ENCODE measurements at places on chromosomes 4 and X.

DNA sequence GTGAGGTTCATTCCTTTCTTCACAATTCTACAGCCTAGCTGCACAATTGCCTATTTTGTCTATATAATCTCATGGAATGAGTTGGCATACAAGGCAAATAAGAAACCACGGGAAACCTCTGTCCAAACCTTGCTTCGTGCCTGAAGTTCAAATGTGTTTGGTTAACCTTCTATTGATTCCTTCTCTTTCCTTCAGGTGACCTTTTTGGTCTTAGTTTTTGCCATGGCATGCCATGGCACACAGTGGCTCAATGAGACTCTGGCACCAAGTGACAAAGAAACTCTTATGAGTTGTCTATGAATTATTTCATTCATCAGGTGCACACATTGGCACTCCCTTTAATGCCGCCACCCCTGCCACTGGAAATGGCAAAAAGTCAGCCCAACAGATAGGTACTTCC, 101.8 kb downstream of the PPARGC1A start:
- no peak for DNase-seq

GRCh38 chrX:71239781-71240180, 14.2 kb downstream of the ZMYM3 start:
- no peak for DNase-seq

- no peak for DNase-seq
Observed at GRCh38 chr4:4730249-4730648, 129.2 kb upstream of the MSX1 start.

DNA sequence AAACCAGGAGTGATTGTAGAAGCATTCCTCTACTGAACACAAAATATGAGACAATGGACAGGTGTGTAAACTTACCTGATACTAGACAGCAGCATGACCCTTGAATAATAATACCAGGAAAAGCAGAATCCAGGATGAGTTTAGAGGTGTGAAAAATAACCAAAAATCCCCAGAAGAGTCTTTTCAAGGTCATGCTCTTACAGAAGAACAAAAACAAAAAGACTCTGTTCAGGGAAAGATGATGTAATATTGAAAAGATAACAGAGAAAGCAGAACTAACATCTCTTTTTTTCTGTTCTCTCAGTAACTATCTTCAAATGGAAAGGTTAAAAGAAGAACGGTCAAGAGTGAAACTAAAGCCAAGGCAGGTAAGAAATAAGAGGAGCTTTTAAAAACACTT, 14.0 kb upstream of the ARHGAP10 start:
- DNase-seq, result peak; percentile 58

DNA sequence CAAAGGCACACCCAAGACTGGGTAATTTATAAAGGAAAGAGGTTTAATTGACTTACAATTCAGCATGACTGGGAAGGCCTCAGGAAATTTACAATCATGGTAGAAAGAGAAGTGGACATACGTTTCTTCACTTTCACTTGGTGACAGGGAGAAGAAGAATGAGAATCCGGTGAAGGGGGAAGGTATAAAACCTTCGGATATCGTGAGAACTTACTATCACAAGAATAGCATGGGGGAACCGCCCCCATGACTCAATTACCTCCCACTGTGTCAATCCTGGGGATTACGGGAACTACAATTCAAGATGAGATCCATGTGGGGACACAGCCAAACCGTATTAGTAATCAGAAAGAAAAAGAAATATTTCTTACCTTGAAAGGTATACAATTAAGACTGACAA, 782.9 kb upstream of the HS3ST1 start:
- no peak for DNase-seq

- peak; percentile 95 for DNase-seq
Observed at GRCh38 chr4:33184657-33185290, 2464.6 kb downstream of the PCDH7 start.

- DNase-seq, result peak; percentile 16
Observed at GRCh38 chr4:122309988-122310626, 68.7 kb upstream of the ADAD1 start.

GRCh38 chr4:143234153-143234552, 49.4 kb downstream of the USP38 start:
- no peak for DNase-seq

DNA sequence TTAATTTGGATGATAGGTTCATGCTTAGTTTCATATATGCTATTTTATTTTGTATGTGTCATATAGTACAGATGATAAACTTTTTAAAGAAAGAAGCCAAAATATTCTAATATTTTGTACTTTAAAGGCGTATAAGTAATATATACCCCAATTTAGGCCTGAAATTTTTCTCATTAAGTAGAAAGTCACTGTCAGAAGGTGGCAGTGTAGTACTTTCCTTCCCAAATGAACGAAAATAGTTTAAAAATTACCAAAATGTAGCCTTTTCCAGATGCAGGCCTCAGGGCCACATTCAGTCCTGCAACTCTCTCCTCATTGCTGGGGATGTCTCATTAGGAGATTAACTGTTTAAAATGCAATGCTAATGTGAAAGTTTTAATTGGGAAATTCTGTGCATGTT, 1263.6 kb downstream of the C4orf33 start:
- DNase-seq, result no peak

DNA sequence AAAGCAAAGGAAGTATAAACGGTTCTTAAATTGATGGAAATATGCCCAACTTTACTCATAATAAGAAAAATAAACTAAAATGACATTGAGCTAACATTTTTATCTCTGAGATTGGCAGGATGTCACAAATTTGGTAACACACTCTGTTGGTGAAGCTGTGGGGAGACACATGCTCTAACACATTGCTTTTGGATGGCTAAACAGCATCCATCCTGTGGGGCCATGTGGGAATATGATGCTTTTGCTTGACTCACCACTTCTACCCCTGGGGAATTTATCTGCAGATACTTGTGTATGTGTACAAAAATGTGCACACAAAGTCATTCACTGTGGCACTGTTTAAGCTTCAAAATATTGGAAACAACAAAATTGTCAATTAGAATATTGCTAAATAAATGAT, 100.2 kb downstream of the ANAPC4 start:
- no peak for DNase-seq

DNA sequence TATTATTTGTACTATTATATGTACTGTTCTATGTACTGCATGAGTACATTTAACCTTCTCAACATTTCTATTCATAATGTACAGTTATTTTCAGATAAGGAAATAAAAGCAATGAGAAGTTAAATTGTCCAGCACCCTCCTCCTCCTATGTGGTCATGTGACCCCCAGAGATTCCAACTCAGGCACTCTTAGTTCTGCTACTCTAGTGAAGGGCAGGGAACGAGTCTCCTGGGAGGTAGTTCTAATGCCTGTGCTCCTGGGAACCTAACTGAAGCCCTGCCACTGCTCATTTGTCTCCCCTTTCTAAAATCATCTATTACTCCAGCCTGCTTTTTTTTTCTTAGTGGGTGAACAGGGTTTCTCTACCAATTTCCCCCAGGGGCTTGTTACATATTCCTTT, 105.9 kb upstream of the GPRIN3 start:
- no peak for DNase-seq

DNA sequence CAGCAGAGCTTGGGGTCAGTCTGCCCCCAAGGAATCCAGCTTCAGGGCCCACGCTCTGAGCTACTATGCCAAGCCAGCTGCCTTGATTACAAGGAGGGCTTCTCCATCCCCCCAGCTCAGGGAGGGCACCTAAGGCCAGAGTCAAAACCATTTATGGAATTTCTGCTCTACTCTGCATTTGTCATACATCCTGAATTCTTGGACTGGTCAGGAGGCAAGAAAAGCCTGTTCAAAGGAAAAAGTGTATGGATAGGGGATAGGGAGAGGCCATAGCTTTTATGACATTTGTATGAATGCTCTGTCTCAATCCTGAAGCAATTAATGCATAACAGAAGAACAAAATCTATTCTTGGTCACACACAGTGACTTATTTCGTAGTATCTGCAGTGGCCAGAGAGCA, 32.2 kb downstream of the EDNRA start:
- no peak for DNase-seq

- no peak for DNase-seq
Observed at GRCh38 chr4:845233-845835, 19.4 kb upstream of the CPLX1 start.

- no peak for DNase-seq
Observed at GRCh38 chr4:168812806-168813205, 197.2 kb downstream of the CBR4 start.

- DNase-seq, result no peak
Observed at GRCh38 chr4:186861317-186861716, 137.7 kb upstream of the FAT1 start.

DNA sequence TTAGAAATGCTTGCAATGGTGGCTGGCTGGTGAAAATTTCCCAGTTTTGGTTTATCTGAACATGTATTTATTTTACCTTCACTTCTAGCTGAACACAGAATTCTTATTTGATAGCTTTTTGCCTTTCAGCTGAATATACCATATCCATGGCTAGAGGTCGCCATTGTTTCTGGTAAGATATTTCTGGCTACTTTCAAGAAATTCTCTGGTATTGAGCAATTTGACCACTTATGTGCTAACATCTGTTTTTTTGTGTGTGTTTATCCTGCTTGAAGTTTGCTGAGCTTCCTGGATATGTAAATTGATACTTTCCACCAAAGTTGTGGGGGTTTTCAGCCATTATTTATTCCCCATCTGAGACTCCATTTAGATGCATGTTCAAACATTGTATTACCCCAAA, 75.4 kb downstream of the FBXW7 start:
- peak; percentile 93 for DNase-seq

DNA sequence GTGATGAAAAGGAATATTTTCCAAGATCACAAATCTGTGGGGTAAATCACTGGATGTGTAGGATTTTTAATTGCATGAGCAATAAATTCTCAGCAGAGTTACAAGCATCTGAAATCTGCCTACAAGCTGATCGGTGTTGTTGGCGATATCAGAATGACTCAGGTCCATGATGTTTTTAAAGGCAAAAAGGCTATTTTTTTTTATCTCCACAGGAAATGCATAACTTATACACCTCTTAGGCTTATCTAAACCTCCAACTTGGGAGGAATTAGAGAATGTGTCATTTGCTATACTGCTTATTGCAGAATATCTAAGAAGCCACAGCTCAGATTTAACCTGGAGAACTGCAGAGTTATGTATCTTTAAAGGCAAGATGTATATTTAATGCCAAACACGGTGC, 61.6 kb downstream of the KIT start:
- DNase-seq, result no peak

DNA sequence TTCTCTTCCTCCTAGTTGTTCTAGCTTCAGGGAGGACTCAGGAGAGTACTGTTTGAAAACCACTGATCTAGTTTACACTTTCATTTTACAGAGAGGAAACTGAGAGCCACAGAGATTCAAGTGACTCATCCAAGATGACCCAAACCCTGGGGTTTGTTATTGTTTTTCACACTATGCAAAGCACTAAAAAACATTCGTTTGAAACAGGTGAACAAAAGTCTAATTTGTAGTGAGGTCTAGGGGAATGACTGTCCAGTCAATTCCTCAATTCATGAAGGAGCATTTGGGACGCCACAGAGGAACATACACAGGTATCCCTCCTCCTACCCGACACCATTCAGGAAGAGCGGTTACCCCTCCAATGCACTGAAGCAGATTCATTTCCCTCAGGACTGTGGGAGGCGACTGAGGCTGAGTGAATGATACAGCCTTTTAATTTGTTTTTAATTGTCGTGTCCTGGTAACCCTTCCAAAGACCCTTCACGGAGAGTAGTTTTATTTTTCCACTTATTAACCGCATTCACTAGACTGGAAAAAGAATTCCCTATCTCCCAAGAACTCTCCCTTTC, 30.3 kb downstream of the TLR10 start:
- peak; percentile 59 for DNase-seq

DNA sequence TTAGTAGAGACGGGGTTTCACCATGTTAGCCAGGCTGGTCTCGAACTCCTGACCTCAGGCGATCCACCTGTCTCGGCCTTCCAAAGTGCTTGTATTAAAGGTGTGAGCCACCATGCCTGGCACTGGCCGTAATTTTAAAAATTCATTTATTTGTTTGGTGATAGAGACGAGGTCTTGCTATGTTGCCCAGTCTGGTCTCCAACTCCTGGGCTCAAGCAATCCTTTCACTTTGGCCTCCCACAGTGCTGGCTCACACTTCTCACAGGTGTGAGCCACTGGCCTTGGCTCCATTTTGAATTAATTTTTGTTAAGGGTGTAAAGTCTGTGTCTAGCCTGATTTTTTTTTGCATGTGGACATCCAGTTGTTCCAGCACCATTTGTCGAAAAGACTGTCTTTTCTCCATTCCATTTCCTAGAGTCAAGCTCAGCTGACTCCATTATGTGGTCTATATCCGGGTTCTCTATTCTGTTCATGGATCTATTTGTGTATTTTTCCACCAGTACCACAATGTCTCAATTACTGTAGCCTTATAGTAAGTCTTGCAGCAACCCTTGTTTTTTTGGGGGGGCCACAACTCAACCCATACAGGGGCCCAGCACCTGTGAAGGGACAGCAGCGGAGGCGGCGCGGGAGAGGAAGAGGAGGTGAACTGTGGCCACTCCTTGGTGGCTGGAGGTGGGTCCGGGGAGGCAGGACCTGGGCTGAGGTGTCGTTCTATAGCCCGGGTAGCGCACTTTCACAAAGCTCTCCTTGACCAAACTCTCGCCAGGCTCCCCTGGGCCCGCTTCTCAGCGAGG, 1.5 kb upstream of the NSD2 start:
- DNase-seq, result no peak
